Frontal cortex (tissue), 4 donors: ENCODE measurements at places on chromosomes 1 and 21. TPM values are rescaled to one million over a fixed set of nuclear protein-coding genes. Genes with fewer than 3 reads are reported as not detected.

DNA sequence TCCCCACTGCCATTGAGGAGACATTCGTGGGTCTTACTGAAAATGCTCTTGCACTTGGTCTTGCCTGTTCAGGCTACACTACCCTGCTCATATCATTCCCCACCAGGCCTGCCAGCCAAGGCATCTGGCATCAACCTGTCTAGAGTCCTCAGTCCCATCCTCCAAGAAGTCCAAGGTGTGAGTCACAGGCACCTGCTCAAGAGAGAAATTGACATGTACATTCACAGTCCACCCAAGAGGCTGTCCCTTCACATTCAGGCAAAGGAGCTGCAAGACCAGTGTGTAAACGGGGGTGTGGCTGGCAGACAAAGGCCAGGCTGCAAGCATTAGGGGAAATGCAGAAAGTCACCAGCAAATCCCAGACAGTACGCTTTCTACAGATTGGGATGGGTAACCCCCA, 13.1 kb upstream of the PLA2G2C start:
- DNase-seq, result no peak

VANGL2 gene
- 11.0 TPM for total RNA-seq

- DNase-seq, result no peak
These were observed 19.1 kb upstream of the MED18 start for GRCh38 chr1:28309702-28310101.

GRCh38 chr1:25477448-25478034, 46.8 kb downstream of the MACO1 start:
- no peak for DNase-seq

DNA sequence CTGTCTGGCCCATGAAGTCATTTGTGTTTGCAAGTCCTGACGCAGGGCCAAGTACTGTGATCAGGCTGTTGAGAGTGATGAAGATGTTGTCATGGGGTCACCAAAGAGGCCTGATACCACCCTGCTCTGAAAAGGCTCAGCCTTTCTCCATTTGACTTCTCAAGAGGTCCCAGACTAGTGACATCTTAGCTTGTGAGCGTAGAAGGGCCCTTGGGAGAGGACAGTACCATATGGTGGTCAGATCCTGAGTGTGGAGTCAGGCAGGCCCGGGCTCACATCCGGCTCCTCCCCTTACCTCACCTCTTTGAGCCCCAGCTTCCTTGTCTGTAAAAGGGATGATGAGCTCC, 29.6 kb downstream of the SERINC2 start:
- no peak for DNase-seq

GRCh38 chr1:64080941-64081562, 122.4 kb upstream of the UBE2U start:
- DNase-seq, result no peak

IFI16 gene
- total RNA-seq, result 15.5 TPM

GRCh38 chr1:16348414-16349182, 3.7 kb downstream of the FBXO42 start:
- DNase-seq, result no peak

RGL1 gene
- total RNA-seq, result 40.4 TPM

OR2T29 gene
- not detected for total RNA-seq

DNALI1 gene
- total RNA-seq, result 2.9 TPM

DNA sequence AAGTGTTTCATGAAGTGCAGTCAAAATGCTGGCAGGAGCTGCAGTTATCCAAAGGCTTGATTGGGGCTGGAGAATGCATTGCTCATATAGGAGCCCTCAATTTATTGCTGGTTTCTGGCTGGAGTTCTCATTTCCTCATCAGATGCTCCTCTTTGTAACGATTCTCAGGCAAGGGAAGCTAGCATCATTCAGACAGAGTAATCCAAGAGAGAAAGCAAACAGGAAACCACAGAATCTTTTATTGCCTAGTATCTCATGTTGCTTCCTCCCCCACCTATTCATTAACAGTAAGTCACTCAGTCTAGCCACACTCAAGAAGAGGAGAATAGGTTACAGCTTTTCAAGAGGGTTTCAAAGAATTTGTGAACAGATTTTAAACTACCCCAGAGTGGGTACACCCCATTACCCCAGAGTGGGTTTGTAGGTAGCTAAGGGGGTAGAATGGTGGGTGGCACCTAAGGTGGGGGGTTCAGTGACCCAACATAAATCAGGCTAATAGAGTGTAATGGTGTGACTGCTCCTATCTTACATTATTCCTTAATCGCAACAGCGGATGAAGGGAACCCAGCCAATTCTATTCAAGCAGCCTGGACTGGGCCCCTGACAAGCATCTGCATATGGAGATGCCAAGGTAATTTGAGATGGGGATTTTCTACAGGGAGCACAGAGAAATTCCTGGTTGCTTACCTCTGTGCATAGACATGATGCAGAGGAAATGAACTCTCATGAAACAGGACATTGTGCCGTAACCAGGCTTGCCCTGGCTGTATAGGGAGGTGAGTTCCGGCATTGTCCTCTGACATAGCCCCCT, 67.1 kb downstream of the KCNJ15 start:
- DNase-seq, result no peak

GRCh38 chr1:34975771-34976170, 9.4 kb downstream of the TMEM35B start:
- no peak for DNase-seq

DNA sequence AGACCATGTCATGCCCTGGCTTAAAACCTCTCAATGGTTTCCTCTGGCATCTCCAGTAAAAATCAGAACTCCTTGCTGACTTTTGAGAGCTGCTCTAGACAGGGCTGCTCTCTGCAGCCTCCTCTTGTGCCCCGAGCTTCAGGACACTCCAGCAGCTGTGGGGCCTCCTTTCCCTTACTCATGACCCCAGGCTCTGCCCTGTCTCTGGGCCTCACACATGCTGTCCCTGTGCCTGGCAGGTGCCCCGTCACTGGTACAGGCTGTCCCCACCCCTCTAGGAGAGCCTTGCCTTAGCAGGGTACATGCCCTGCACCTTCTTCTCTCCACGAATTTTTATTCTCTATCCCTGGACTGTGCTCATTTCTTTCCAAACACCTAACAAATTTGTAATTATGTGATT, 43.2 kb downstream of the HIVEP3 start:
- no peak for DNase-seq

- no peak for DNase-seq
These were observed 464.1 kb upstream of the BEND5 start for GRCh38 chr1:49240709-49241221.

- no peak for DNase-seq
These were observed 275.4 kb upstream of the NR5A2 start for GRCh38 chr1:199751962-199752687.

DNA sequence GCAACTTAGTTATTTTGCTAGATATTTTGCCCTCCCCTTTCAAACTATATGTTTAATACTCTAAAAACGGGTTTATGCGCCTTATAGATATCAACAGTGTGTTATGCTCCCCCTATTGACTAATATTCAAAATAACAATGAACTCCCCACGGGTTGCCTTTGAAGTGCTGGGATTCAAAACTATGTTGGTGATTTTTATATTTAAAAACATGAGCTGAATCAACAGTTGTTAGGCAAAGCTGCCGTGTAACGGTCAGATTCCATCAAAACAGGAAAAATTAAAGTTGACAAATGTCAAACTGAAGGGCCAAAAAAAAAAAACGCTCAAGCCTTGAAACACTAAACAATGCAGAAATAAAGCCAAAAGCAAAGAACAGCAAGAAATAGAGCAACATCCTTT, 2.5 kb downstream of the TGFBR3 start:
- DNase-seq, result no peak

- no peak for DNase-seq
These were observed 62.5 kb downstream of the GATAD2B start for GRCh38 chr1:153860285-153860684.

DNA sequence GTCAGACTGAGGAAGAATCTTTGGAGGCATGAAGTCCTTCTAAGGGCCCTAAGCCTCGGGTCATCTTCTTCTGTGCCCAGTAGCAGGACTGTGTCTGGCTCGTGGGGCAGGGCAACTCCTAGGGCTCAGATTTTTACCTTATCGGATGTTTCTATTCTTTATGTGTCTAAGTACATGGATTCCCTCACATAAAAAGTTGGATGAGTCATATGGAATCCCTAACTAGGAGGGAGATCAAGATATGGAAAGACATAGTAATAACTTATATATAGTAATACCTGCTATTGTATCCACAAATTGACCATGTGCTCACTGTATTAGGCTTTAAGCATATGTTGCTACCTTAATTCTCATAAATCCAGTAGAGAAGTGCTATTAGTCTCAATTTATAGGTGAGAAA, 364.5 kb upstream of the CAMK1G start:
- no peak for DNase-seq

GRCh38 chr1:229133151-229133550, 137.8 kb upstream of the RAB4A start:
- DNase-seq, result no peak

DNA sequence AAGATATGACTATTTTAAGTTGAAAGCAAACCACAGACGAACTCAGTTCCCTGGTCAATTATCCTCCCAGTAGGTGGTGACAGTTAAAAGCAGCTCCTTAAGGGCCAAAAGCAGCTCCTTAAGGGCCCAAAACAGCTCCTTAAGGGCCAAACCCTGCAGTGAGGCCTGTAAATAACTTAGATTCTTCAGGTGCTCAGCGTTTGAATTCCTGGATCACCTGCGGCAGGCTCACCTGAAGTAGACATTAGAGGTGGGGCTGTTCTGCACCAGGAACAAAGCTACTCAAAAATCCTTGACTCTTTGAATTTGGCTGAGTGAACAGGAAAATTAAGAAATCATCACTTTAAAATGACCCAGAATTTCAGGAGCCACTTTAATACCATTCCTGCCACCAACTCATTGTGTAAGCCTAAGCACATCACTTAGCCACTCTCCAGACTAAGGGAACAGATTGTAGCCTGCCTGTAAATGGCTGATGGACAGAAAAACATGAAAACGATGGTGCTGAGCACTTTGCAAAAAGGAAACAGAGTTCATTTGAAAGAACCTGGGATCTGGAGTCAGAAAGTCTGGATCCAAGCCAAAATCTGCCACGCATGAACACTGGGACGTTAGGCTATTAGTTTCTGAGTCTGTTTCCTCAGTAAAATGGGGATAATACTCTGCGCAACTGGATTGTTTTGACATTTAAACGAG, 126.9 kb downstream of the LRIG2 start:
- no peak for DNase-seq

DNA sequence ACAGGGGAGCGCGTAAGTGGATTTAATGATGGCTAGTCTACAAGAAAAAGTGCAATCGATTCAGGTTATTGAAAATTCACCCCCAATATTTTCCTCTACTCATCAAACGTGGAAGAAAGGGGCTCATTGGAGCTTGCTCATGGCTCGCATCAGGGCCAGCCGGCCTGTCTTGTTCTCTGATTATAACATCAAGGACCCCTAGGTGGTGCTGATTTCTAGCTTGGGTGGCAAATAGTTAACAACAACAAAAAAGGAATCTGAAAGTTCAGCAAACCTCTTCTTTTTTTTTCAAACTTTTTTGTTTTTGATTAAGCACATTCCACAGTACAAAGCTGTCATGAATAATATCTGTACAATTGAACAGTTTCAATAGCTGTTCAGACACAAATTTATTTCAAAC, 35.8 kb upstream of the SOD1 start:
- no peak for DNase-seq

AMY2A gene
- not detected for total RNA-seq

DNA sequence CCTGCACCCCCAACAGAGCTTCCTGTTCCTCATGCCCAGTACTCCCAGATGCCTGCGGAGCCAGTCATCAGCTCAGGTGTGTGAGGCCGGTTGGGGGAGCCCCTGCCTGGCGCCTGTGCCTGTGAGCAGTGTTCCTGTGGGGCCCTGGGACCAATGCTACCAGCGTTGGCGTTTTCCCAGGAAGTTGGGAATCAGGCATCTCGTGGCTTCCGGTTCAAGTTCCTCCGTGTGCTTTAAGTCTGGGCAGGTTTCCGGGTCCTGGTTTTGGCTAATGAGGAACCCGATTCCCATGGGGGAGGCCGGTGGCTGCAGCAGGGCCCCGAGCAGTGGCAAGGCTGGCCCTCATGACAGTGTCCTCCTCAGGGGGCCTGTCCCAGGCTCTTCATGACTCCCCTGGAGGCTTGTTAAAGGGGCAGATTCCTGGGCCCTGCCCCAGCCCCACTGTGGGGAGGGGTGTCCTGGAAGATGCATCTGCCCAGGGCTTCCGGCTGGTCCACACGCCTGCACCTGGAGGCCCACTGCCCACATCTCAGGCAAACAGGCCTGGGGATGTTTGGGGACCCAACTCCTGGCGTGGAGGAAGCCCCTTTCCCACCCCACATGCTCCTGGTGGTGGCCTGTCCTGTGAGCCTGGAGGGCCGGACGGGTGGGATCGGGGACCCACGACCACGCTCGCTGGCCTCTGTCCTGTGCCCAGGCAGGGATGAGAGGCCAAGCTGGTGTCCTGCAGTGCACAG, 26.2 kb downstream of the TP73 start:
- no peak for DNase-seq

ADCY10 gene
- total RNA-seq, result 0.41 TPM

GTF2B gene
- 79.1 TPM for total RNA-seq

DNA sequence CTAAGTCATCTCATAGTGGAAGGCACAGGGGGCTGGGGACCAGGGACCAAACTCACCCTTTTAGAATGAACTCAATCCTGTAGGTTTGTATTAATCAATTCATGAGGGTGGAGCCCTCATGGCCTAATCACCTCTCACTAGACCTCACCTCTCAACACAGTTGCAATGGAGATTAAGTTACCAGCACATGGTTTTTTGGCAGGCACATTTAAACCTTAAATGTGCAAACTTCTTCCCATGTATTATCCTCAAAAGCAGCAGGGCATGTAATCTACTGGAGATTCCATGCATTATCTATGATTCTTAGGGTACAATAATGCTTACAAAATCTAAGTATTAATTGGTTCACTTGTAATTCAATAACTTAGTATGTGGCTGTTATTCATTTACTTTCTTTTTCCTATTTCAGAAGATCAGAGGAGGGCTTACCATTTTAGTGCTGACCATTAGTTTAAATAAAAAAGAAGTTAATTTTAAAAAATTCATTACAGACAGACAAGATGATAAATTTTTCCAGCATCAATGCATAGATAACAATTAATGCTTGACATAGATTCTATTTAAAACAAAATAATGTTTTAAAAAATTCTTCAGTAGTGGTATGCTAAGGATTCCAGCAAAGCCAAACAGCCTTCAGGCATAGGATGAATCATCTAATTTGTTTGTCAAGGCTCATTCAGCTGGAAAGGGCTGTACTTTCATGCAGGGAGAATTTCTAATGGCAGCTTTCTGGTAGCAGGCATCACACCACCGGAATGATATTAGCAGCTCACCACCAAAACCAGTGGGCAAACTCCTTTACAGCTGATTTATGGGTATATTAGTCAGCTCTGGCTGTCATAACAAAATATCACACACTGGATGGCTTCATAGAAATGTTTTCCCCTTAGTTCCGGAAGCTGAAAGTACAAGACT, 124.6 kb upstream of the ZNF648 start:
- no peak for DNase-seq

RIPK4 gene
- not detected for total RNA-seq
